Skin of body (tissue), 3 donors: ENCODE measurements at places on chromosomes 13 and 19. TPM values are rescaled to one million over a fixed set of nuclear protein-coding genes. Genes with fewer than 3 reads are reported as not detected.

ANGPTL8 gene
- total RNA-seq, result 55.3 TPM

SLC7A9 gene
- 0.10 TPM for total RNA-seq

LPAR6 gene
- 62.5 TPM for total RNA-seq

ZNF419 gene
- 10.5 TPM for total RNA-seq

CEBPA gene
- total RNA-seq, result 70.0 TPM

CYP4F8 gene
- total RNA-seq, result 1.8 TPM

OR7A5 gene
- not detected for total RNA-seq

ZNF763 gene
- 4.6 TPM for total RNA-seq

KIR3DL1 gene
- not detected for total RNA-seq

PRR12 gene
- total RNA-seq, result 6.9 TPM

ICAM5 gene
- total RNA-seq, result 0.10 TPM

RUBCNL gene
- total RNA-seq, result 3.9 TPM

ADM5 gene
- 0.69 TPM for total RNA-seq

HMG20B gene
- total RNA-seq, result 44.1 TPM

DPP9 gene
- total RNA-seq, result 15.6 TPM

CRTC1 gene
- total RNA-seq, result 3.2 TPM

ZNF556 gene
- total RNA-seq, result 4.6 TPM
